ENCODE measurements at places on chromosomes 5 and 9. TPM values are rescaled to one million over a fixed set of nuclear protein-coding genes. Genes with fewer than 3 reads are reported as not detected.

DNA sequence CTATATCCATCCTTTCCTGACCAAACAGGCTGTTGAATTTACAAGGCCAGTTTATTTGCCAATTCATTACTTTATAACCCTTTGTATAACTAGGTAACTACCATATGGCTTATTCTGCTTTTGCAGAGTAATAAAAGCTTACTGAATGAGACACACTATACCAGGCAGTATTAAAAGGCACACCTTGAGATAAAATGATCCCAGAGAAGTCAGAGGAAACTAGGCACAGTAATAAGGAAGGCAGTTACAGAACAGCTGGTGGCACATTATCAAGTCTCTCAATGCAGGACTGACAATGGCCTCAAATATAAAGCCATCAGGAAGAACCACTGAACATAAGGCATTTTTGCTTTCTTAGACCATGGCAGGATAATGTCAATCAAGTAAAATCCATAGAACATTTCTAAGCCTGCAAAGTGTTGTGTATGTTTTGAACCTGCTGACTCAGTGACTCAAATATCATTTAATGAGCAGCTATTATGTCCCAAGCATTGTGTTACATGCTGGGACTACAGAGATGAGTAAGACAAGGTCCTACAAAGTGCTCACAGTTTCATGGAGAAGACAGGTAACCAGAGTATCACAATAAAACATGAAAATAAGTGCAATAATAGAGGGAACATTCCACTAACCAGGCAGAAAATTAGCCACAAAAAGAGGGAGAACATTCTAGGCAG lies 52.5 kb downstream of the OXCT1 start:
- DNase-seq: no peak

DNA sequence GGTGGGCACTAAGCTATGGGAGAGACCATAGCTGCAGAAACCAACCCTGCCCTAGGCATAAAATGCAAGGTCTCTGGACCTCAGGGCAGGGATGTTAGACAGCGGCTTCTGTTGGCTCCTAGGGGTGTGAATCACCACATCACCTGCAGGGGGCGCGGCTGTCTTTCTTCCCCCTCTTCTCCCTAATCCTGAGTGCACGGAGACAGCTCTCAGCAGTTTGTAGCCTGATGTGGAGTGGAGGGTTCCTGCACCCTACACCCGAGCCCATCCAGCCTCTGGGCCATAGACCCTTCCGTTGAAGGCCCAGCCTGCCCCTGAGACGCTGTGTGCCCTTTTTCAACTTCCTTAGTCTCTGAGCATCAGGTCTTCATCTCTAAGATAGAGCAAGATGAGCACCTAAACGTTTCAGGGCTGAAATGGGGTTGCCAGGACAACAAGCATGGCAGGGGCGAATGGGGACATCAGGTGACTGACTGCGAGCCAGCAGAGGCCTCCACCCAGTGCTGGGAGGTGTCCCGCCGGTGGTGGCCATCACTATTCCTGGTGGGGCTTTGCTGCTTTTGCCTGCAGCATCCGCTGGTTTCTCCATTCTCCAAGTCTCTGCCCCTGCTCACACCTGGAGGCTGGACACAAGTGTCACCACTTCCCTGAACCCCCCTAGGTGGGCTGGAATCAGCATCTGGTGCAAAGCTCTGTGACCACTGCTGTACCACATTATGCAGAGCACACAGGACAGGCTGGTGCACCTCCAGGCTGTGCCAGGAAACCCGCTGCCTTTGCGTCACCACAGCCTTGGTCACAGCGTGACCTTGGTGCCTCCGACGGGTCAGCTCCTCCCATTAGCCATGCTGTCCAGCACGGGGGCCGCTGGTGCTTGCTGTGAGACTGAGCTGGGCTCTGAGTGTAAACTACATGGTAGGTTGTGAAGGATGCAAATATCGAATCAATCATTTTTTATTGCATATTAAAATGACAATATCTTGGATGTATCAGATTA lies 2.5 kb upstream of the SEC16A start:
- peak; percentile 83 for DNase-seq

DNA sequence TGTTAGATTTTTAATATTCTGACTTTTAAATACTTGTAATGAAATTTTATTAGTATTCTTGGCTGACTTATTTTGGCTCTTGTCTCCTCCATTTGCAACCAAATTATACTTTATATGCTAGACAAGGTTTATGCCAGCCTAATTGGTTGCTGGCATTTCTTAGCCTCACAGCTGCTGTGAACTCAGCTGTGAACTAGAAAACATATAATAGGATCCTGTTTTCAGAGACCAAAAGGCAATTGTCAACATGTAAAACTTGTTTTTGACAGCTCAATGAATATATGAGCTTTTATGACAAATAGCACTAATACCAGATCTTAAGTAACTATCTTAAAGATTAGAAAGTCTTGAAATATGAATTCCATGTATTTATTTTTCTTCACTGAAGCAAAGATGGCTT lies 25.9 kb downstream of the KIF2A start:
- DNase-seq: no peak

DNA sequence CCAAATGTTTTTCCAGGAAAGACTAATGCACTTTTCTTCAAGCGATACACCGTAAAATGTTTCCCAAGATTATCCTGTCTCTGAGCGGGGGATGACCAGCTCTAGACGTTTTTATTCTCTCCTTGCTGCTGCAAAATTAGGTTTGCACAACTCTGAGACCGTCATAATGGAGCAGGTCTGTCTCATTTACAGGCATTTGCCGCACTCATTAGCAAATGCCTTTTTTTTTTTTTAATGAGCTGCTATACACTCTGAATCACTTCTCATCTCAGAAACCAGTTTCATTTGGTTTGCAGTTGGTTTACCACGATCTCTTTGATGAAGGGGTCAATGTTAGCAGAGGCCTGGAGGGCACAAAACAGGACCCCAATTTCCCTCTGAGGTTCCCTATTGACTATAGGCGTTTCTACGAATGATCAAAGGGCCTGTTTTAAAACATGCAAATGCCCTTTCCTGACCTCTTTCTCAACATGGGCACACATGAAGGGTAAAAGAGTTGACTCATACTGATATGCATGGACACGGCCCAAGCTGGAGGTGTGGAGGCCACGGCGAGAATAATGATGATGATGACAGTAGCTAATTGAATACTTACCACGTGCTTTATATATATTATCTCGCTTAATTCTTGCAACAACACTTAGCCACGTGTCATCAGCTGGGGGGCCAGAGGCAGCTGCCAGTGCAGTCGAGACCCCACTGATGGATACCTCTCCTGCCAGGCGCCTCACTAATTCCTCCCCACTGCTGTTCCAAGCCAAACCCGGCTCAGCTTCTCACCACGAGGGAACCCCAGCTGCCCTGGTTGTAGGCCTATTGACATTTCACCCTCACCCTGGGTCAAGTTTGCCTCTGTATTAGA lies 89.9 kb upstream of the PTCH1 start:
- no peak for DNase-seq

DNA sequence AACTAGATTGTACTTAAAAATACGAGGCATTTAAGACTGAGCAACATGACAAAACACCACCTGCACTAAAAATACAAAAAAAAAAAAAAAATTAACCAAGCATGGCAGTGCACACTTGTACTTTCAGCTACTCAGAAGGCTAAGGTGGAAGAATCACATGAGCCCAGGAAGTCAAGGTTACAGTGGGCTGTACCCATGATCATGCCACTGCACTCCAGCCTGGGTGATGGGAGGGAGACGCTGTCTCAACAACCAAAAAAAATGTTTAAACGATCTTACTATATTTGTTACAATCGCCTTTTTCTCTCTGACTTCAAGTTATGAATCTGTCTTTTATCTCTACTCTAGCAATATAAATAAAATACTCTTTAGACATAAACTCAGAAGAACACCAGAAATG lies 1454.3 kb downstream of the MAT2B start:
- DNase-seq: peak; percentile 62

Gene CSF1R
- 11.6 TPM for total RNA-seq

Gene GALNT12
- total RNA-seq: 45.0 TPM

Gene MAMDC2
- total RNA-seq: 18.4 TPM

GRCh38 chr9:12854221-12854620 lies 79.4 kb downstream of the LURAP1L start:
- DNase-seq: no peak
